ENCODE measurements at places on chromosomes 7 and 10.
A peak's percentile ranks its signal among the peaks of the same experiment; 100 is the strongest.

GRCh38 chr7:22576612-22577469 is 76.9 kb upstream of the STEAP1B start:
- no peak for DNase-seq

GRCh38 chr7:83704564-83704963 is 55.6 kb upstream of the SEMA3E start:
- DNase-seq, result no peak

- no peak for DNase-seq
Measured at GRCh38 chr10:26481315-26481692, 43.2 kb downstream of the APBB1IP start.

GRCh38 chr10:88616250-88616977 is 29.9 kb downstream of the LIPJ start:
- DNase-seq, result no peak

- DNase-seq, result no peak
Measured at GRCh38 chr7:140594131-140594691, 46.4 kb downstream of the DENND2A start.

DNA sequence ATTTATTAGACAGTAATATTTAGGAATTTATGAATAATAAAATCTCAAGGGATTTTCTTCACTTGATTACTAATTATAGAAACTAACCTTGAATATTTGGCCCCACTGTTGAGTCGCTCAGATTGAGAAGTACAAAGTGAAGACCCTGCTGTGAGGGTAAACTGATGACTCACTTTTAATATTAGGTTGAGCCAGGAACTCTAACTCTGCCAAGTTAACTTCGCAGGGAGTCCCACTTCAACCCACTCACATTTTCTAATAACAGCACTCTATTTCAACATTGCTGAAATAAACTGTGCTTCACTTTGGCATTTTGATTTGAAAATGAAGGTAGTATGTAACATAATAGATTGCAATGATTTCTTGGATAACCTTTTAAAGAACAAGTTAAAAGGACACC is 200.7 kb downstream of the POLR1F start:
- no peak for DNase-seq

- no peak for DNase-seq
Measured at GRCh38 chr10:63994371-63994770, 473.2 kb downstream of the REEP3 start.

DNA sequence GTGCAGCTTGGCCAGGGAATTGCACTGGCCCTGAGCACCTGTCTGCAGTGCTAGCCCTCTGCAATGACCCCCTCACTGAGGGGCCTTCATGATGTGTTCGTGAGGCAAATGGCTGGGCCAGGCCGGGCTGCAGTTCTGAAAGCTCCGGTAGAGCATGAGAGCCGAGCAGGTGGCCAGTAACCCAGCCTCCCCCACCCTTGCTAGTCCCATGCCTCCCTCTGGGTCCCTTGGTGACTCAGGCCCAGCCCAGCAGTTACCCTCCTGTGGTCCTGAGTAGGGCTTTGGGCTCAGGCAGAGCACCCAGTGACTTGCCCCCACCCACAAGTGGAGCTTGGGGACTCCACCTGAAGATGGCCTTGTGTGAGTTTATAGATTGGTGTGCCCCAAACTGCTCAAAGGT is 16.1 kb upstream of the CSGALNACT2 start:
- no peak for DNase-seq

GRCh38 chr7:137674551-137675409 is 172.0 kb downstream of the DGKI start:
- no peak for DNase-seq

DNA sequence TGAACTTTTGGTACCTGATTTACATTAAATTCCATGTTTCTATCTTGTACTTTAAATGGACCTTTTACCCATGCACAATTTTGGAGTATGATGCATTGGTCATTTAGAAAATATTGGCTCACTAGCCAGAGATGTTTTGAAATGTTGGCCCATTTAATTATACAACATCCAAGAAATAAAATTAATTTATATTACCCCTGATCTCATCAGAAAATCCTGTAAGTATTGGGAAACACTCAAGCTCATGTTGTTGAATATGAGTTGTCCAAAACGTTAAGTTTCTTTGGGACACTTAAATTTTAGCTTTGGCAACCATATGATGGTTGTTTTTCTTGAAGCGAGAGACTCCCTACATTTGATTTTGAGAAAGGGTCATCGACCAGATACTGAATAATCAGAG is 492.7 kb downstream of the RPS24 start:
- DNase-seq, result no peak

GRCh38 chr7:7122033-7122478 is 60.3 kb upstream of the C1GALT1 start:
- no peak for DNase-seq

GRCh38 chr7:29900745-29901144 is 88.9 kb downstream of the SCRN1 start:
- DNase-seq, result no peak

DNA sequence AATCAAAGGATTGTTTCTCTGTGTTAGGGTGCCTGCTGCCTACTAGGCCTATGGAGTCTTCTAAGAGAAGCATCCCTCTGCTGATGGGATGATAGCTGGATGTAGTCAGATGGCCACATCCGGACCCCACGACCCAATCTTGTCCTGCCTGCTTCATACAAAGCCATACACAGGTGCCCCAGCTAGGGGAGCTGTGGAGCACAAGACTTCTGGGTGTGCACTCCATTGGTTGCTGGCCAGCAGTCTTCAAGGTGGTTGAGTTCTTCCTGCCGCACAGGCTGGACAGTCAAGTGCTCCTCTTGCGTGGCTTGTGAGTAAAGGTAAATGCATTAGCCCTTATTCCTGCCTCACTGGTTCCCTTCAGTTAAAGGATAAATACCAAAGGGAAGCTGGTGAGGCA is 120.2 kb downstream of the TEX36 start:
- no peak for DNase-seq

- DNase-seq, result no peak
Measured at GRCh38 chr10:47378606-47379444, 5.3 kb downstream of the ZNF488 start.

- DNase-seq, result peak; percentile 21
Measured at GRCh38 chr10:17782921-17783665, 26.1 kb upstream of the MRC1 start.
